NCI-H1694 treated with DMSO at 0.1 percent for 48 hours (cell line): ENCODE measurements at places on chromosomes 6 and 20.

DNA sequence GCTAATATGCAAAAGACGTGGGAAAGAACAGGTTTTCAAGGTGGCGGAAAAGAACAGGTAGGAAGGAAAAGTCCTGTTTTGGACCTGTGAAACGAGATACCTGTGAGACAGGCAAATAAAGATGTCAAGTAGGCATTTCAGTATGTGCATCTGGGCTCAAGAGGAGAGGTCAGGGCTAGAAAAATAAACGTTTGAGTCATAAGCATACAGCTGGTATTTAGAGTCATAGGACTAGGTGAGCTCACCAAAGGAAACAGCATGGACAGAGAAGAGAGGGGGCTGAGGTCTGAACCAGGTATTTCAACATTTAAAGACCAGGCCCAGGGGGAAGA lies 14.9 kb downstream of the MTFR2 start:
- no peak for DNase-seq

GRCh38 chr6:17470938-17471327 lies 77.5 kb downstream of the CAP2 start:
- no peak for DNase-seq

DNA sequence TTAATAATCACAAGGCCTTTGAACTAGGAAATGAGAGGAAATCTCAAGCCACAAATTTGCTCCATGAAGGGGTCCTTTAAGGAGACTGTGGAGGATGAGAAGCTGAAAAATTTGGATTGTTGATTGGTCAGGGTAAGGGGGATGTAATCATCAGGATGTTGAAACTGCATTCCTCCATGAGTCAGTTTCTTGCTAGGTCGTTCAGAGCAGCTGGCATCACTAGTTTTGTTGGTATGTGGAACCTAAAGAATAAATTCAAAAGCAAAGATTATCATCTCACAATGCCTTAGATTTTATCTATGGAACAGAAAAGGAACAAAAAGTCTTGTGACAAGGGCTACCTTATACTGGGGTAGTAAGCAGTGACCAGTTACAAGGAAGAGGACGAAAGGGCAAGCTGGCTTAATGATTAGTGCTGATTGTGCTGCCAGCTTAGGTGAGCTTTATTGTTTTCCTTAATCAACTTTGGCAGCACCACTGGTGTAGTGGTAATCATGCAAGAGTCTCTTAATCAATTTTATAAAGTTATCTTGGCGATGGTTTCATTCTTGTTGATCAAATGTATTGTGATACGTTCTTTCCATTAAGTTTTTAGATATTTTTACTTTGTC lies 36.6 kb downstream of the CRISP2 start:
- DNase-seq, result no peak

DNA sequence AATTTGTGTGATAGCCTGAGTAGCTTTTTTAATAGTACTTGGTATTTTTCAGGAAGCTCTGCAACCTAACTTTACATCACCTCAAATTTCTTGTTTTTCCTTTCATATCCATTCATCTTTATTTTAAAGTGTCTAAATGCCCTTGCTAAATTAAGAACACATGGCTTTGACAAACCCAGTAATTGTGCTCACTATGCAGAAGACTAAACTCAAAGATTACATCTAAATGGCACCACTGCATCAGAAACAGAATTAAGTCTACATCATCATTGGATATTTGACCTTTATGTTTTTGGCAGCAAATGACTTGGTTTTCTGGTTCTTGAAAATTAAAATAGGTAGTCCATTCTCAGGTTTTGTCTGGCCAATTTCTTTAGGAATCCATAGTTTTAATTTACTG lies 69.6 kb upstream of the HDGFL1 start:
- no peak for DNase-seq

DNA sequence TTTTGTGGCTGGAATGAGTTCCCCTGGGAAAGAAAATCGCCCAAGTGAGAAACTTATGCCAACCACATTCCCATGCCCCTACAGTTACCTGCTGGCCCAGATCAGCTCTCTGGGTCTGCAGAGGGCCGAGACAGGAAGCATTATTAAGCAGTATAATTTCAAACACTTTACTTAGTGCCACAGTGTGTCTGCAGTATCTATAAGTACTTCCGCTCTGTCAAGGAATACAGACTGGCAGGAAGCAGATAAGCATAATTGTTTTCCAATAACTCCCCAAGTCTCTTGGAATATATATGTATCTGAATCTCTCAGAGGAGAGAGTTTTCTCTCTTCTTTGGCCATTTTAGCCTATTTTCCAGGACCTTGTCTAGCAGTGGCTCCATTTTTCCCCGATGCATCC lies 24.9 kb downstream of the SAYSD1 start:
- no peak for DNase-seq

GRCh38 chr6:21039926-21040325 lies 505.7 kb downstream of the CDKAL1 start:
- peak; percentile 34 for DNase-seq

DNA sequence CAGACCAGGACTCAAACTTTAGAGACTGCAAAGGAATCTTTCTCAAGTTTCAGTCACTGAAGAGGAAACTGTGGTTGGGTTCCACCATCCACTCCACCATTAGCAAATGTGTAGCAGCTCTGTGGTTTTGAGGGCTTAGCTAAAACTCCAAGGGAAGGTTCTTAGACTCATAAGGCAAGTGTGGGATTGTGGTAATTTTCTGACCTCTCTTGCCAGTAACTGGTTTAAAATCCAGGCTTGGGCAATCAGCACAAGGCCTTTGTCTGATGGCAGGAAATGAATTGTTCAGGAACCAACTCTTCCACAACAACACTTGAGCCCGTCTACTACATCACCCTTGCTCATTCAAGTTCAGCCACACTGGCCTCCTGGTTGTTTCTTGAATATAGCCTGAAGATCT lies 68.6 kb upstream of the FBXL4 start:
- DNase-seq, result no peak

DNA sequence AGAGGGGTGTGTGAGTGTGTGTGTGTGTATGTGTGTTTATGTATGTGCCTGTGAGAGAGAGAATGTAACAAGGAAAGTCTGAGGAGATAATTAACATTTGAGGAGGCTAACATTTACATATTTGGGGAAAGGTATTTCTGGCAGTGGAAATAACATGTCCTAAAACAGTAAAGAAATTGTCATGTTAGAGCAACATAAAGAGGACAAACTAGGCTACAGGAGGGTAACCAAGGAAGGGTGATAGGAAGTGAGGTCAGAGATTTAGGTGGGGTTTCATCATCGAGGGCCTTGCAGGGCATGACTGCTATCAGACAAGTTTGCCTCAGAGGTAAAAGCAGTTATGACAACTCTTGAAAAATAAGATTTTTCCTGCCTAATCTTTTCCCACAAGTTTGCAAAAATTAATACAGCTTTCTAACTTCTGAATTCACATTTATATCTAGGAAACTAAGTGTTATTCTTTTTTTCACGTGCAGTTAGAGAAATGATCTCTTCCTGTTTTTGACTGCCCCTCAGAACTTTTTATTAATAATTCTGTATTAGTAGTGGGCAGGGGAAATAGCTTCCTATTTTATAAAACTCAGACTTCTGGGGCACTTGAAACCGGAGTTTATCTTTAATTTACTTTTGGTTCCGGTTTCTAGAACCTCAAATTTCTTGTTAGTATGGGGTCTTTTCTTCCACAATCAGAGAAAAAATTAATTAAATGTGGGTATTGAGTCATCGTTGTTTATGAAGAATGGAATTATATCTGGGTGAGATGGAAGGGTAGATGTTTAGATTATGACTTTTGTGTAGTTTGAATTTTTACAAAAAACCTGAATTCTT lies 30.5 kb upstream of the RHAG start:
- DNase-seq, result no peak

GRCh38 chr20:4702562-4703280 lies 19.0 kb upstream of the PRND start:
- DNase-seq, result no peak

DNA sequence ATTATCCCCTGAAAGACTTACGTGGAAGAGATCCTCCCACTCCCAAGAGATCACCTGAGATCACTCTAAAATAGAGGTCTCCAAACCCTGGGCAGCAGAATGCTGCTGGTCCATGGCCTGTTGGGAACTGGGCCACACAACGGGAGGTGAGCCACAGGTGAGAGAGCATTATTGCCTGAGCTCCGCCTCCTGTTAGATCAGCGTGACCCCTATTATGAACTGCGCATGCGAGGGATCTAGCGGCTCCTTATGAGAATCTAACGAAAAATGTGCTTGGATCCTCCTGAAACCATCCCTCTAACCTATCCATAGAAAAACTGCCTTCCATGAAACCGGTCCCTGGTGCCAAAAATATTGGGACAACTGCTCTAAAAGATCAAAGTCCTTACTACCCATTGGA lies 1057.4 kb downstream of the EPHA7 start:
- DNase-seq, result no peak

GRCh38 chr6:42509256-42509655 lies 54.6 kb upstream of the UBR2 start:
- no peak for DNase-seq

GRCh38 chr20:50449738-50450492 lies 60.3 kb upstream of the PTPN1 start:
- DNase-seq, result no peak

DNA sequence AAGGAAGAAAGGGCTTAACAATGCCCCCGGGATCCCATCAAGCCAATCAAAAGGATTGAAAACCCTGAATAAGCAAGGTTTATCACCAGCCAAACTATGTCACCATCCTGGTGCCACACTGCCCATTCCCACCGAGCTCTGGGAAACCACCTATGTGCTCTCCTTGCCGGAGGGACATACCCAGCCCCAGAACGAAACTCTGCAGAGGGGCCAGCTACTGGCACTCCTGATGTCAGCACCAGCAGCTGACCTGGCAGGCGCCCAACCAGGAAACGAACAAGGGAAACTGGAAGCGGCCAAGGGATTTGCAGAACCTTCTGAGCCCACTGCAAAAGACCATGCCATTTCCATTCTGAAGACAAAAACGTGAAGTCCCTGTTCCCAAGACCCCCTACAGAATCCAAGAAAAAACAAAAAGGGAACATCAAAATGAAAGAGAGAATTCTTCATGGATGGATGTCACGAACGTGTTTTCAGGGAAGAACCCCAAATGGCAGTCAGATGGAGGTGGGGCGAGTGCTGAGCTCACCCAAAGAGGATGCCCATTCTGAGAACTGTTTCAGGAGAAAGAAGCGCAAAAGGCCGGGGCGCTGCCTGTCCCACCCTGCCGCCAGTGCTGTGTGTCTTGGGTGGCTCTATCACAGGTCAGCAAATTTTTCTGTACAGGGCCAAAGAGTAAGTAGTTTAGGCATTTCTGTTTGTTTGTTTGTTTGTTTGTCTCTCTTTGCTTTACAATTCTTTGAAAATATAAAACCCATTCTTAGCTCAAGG lies 305.2 kb downstream of the ESR1 start:
- DNase-seq, result no peak

DNA sequence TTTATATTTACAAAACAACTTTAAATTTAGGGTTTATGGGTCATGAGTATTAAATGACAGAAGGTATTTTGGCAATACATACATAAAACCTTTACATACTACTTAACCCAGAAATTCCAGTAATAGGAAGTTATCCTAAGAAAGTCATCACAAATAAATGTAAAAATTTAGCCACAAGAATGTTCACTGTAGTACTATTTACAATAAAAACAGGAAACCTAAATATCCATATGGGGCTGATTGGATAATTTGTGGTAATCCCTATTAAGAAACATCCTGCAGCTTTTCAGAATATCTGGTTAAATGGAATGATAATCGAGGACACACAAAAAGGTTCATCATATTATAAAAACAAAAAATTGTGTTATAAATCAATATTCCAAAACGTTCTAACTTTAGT lies 44.4 kb downstream of the TRAM2 start:
- DNase-seq, result no peak

GRCh38 chr20:54237116-54237943 lies 29.4 kb downstream of the PFDN4 start:
- DNase-seq, result no peak

DNA sequence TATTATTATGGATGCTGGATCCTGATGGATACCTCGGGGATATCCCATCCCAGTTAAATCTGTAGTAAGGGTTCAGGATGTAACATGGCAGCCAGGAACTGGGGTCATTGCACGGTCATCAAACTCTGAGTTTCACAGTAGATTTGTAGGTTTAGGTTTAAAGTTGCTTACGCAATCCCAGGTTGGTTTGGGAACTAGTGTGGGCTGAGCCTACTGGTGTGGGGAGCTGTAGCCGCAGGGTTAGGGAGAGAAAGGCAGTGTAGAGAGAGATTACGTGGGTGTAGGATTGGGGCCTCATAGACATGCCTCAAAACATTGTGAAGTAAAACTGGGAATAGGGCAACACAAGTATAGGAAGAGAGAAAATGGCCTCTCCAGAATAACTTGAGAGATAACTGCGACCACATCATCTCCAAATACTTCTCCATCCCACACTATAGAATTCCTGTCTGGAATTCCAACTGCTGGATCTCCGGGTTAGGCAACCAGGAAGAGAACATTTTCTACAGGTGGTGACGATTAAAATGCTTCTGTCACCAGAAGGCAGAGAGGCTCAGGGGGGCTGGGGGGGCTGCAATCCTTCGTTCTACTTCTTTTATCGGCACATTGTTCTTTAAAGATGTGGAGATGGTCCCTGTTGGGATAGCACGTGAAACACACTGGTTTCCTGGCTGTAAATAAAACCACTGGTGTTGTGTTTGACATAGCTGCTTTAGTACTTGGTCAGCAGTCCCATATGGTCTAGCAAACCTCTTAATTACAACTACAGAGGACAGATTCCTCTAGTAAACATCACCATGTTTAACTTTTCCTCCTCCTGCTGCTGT lies 44.9 kb upstream of the TMEM170B start:
- DNase-seq, result no peak

DNA sequence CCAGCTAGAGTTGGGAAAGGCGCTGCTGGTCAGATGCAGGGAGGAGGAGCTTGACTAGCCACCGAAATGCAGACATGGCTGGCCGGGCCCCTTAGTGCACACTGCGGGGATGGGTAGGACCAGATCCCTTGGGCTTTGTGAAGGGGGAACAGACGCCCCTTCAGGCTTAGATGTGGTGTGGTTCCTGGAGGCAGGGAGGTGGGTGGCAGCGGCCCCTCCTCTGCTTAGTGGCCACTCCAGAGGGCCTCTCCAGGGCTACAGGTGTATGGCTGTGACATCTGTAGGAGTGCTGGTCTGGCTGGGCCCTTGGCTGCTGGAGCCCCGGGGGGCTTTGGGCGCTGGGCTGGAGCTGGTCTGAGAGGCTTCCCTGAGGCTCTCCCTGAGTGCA lies 5.9 kb downstream of the CCND3 start:
- no peak for DNase-seq
